ENCODE measurements at places on chromosomes 2 and 18.

- DNase-seq: no peak
These were observed 57.8 kb upstream of the SNTG2 start for GRCh38 chr2:892892-893291.

DNA sequence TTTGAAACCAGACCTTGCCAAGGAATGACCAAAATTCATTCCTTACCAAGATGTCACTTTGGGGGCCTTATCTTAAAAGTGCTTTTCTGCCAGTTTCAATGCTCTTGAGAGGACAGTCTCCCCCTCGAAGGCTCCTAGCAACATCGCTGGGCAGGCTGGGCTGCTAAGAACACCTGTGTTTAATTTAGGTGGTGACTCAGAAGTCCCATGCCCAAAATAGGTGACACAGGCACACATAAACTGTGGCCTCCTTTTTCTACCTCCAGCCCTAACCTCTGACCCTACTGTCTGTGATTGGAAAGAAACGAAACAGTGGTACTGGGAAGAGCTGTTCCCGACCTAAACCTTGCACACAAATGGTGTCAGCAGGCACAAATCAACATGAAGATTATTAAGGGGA is 28.7 kb upstream of the ROCK2 start:
- DNase-seq: no peak

- no peak for DNase-seq
These were observed 275.2 kb downstream of the IRS1 start for GRCh38 chr2:226524381-226524843.

GRCh38 chr2:11944311-11944710 is 197.9 kb downstream of the LPIN1 start:
- no peak for DNase-seq

- no peak for DNase-seq
These were observed 4.3 kb upstream of the PDCD1 start for GRCh38 chr2:241862775-241863535.

DNA sequence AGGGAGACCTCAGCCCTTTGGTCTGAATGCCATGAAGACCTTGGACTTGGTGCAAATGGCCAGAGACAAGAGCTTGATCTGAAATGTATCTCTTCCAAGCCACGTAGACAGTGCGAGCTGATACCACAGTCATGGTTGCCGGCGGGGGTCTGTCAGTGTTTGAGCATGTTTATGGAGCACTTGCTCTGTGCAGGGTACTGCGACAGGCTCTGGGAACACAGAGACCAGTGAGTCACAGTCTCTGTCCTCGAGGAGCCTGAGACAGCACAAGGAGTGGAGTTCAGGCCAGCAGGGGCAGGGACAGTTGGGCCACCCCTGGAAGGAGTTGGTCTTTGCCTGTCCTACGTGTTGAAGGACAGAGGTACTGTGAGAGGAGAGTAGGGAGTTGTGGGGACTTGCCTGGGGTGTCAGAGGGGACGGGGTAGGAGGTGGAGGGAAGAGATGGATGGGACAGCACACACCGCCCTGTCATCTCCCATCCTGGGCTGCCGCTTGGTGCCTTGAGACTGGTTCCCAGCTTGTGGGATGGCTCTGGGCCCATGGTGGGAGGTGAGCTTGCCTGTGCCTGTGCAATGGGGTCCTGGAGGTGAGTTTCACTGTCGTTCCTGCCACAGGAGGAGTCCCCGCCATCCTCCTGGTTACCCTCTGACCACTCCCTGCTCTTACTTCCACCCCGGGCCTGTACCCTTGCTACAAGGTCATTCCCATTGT is 39.5 kb downstream of the ATP6V1C2 start:
- no peak for DNase-seq

DNA sequence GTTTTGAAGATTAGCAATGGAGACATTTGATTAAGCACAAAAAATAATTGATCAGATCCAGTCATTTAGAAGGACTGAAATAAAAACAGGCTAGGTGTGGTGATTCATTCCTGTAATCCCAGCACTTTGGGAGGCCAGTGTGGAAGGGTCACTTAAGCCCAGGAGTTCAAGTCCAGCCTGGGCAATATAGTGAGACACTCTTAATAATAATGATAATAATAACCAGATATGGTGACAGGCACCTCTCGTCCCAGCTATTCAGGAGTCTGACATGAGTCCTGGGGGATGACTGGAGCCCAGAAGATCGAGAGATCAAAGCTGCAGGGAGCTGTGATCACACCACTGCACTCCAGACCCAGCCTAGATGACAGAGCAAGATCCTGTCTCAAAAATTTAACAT is 3.5 kb upstream of the FN1 start:
- DNase-seq: no peak

DNA sequence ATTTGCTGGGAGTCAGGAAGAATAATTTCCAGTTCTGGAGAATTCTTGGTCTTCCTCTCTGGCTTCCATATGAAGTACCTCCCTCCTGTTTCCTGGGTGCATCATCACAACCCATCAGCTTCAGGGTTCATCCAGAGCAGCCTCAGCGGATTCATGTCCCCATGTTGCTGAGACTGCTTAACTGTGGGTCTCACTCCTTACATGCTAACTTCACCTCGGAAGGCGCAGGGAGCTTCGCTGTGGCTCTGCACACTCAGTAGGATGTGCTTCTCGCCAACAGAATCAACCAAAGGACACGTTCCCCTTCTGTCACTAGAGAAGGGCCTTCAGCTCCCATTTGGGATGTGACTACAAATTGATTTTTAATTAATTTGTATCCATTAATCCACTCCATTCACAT is 24.2 kb downstream of the FBLN7 start:
- no peak for DNase-seq

DNA sequence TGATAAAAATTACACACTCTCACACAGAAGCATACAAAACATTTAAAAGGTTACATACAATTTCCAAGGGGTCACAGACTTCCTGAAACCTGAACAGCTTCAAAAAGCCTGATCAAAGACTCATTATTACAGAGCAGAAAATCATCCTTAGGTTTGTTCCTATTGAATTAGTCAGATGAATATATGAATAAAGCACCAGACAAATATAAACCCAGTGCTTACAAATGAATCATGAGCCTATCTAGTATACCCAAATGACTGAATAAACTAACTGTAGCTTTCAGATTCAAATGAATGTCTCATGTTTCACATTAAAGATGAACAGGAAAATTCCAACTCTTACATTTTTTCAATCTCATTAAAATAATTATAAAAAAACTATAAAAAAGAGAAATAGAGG is 550.3 kb downstream of the SUCLG1 start:
- no peak for DNase-seq

GRCh38 chr2:231699006-231699405 is 9.3 kb upstream of the PTMA start:
- no peak for DNase-seq

GRCh38 chr18:76927223-76927725 is 104.9 kb downstream of the ZNF236 start:
- no peak for DNase-seq

GRCh38 chr18:390741-391478 is 109.6 kb downstream of the COLEC12 start:
- DNase-seq: no peak

- no peak for DNase-seq
These were observed 1.4 kb upstream of the HNRNPA3 start for GRCh38 chr2:177211169-177211568.

DNA sequence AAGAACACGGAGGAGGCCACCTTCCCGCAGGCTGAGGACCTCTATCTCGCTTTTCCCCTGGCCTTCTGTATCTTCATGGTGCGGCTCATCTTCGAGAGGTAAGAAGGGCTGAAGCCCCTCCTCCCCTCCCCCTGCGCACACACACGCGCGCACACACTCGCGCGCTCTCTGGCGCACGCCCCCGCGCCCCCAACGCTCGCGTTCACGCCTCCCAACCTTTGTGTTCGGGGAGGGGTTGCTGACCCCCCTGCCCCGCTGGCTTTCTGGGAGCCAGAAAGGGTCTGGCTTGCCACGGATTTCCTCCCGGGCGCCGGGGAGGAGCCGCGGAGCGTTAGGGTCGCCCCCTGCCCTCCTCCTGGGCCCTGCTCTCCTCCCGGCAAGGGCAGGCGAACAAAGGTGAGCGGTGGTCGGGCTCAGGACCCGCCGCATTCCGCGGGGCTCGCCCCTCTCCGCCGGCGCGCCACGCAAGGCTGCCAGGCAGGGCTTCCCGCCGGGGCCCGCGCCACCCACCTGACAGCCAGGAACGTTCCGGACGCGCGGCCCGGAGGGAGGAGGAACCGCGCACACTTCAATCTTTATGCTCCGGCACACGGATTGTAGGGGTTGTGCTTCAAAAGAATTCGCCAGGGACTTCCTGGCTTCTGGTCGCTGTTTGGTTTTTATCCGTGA is 583 bp downstream of the CERS6 start:
- no peak for DNase-seq

- DNase-seq: peak; percentile 56
These were observed 88.2 kb downstream of the PLB1 start for GRCh38 chr2:28583899-28584553.

DNA sequence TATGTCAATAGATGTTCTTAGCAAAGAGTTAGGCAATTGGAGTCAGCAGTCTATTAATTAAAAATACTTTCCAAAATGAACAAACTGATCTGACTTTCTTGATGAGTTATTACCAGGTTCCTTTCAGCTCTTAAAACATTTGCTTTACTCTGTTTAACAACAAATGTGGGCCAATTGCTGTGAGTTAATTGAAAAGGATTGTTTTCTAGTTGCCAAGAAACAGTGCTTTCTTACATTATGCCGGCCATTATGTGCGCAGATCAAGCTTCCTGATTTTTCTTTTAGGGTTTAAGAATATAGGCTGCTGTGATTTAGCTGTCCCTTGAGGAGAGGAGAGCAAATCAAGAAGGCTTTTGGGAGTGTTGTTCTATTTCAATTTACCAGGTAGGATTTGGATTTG is 50.5 kb upstream of the ITPRID2 start:
- no peak for DNase-seq
